ENCODE measurements at places on chromosomes 3 and 15.
A peak's percentile ranks its signal among the peaks of the same experiment; 100 is the strongest.

GRCh38 chr3:30612437-30613132 lies 6.2 kb downstream of the TGFBR2 start:
- DNase-seq: no peak

- no peak for DNase-seq
These were observed 17.3 kb upstream of the RAB11A start for GRCh38 chr15:65851981-65852380.

DNA sequence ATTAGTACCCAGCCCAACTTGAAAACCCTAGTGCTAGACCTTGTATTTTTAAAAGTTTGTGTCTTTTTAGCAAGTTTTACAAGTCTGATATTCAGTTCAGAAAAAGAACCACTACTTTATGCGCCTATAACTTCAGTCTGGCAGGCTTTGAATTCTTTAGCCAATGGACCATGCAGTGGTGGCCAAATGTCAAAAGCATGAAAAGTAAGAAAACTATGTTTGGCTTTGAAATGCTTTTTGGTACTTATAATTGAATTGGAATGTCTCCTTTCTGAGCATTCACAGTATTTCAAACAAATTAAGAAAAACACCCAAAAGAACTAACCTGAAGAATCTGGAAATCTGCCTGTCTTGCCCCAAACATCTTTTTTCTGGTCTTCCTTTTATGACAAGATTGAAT lies 12.8 kb downstream of the WDR48 start:
- peak; percentile 75 for DNase-seq

GRCh38 chr3:39196671-39197356 lies 4.4 kb upstream of the XIRP1 start:
- no peak for DNase-seq

- no peak for DNase-seq
These were observed 61.2 kb downstream of the ADAMTSL3 start for GRCh38 chr15:83714939-83715628.

- DNase-seq: no peak
These were observed 110.8 kb downstream of the ADCY5 start for GRCh38 chr3:123337948-123338619.

DNA sequence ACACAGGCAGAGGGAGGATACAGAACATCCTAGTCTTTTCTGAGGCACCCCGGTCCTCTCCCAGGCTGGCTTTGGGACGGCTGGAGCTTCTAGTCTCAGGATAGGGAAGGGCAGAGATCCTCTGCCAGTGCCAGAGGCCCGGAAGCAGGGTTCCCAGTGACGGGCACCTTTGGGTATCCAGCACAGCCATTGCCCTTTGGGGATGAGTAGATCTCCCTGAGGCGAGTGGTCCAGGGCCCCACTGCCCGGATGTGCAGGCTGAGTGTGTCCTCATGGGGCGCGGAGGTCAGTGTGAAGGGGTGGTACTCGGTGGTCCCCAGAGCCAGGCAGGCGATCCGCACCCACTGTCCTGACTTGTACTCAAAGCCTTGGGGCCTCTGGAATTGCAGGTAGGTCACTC lies 18.3 kb downstream of the DUOX2 start:
- DNase-seq: no peak

GRCh38 chr3:147521646-147522045 lies 112.5 kb downstream of the ZIC1 start:
- peak; percentile 2 for DNase-seq

DNA sequence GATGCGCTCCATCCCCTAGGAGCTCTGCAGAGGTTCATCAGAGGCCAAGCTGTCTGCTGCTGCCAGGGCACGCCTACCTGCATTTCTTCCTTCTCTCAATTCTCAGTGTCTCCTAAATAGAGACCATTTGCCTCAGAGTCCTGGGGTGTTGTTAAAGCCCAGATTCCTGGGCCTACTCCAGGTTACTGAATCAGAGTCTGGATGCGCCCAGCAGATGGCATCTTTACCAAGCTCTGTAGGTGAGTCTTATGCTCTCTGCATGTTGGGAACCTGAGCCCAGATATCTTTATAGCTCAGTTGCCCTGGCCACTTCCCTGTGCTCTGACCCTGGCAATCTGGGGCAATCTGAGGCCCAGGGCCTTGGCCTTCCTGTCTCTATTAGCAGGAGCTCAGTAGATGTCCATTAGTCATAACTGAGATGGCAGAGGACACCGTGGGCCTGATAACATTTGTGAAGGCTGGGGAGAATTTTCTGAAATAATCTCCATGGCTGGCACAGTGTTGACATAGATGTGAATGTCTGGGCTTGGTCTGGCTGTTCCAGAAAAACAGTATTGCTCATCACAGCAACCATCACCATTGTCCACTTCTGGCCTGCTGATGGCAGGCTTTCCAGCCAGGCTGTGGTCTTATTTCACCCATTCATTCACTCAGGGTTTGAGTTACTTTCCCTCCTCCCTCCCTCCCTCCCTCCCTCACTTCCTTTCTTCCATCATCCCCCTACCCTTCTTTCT lies 13.3 kb upstream of the RBP1 start:
- no peak for DNase-seq

DNA sequence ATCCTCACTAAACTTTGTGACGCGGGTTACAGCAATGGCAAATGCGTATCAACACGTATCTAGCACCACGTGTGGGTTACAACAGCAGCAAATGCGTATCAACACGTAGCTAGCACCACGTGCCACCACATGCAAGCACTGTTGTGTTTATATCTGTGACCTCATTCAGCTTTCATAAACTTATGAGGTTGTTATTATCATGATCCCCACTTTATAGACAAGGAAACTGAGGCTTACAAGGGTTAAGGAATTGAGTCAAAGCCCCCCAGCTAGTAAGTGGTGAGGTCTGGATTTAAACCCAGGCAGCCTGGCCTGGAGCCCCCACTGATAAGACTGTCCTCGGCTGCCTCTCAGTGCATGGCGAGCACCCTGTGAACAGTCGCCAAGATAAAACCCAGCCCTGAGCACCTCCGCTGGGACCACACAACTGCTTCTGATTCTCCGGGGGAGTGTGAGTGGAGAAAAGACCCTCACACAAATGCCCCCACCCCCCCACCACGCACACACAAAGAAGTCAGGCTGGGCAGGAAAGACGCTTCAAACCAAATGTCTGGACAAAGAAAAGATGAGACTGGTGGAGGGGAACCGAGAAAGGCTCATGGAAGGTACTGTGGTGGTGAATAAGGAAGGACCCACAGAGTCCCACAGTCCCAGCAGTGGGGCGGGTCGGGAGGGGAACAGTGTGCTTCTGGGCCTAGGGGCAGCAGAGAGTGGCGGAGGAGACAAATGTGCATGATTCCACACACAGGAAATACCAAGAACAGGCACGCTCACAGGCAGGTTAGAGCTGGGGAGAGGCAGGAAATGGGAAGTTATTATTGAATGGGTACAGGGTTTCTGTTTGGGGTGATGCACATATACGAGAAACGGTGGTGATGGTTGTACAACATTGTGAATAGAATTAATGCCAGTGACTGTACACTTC lies 173.4 kb downstream of the XXYLT1 start:
- DNase-seq: no peak

GRCh38 chr15:56207092-56207491 lies 36.6 kb downstream of the RFX7 start:
- no peak for DNase-seq

DNA sequence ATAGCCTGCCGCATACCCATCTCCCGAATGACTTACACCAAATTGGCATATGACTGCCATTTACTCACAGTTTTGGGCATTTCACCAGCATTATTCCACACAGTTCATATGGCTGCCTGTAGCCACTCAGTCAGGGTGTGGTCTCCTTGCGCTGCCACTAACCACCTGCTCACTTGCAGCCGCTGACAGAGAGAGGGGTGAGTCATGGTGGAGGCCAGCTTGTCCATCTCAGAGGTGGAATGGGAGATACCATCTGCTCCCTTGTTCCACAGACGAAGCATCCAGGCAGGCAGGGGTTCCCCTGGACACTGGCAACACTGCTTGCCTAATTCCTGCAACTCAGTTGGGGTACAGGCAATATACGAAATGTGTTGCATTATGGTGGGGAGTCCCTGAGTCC lies 15.6 kb downstream of the CCRL2 start:
- DNase-seq: no peak

- no peak for DNase-seq
These were observed 681 bp downstream of the CHMP2B start for GRCh38 chr3:87227835-87228144.

- no peak for DNase-seq
These were observed 268.9 kb downstream of the UACA start for GRCh38 chr15:70494517-70494851.

- DNase-seq: peak; percentile 19
These were observed 342.2 kb downstream of the GBE1 start for GRCh38 chr3:81419228-81419627.

GRCh38 chr3:18864933-18865731 lies 283.2 kb upstream of the KCNH8 start:
- DNase-seq: no peak

DNA sequence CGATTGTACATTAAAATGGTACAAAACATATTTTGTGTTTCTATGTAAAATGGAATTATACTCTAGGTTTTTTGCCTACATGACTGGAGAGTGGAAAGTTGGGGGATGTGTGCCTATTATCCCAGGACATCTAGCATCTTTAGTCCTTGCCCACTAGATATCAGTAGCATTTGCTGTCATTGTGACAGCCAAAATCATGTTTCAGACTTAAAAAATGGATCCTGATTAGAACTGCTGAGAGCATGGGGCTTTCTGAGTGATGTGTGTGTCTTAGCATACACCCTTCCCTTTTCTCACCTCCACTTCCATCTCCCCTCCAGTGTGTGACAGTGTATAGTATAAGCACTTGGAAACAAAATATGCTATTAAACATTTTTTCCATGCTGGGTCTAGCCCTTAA lies 13.3 kb downstream of the ARMC8 start:
- no peak for DNase-seq

- DNase-seq: peak; percentile 64
These were observed 82.8 kb downstream of the SMAD3 start for GRCh38 chr15:67148196-67148701.

- no peak for DNase-seq
These were observed 22.0 kb downstream of the GPR15 start for GRCh38 chr3:98553753-98554152.

DNA sequence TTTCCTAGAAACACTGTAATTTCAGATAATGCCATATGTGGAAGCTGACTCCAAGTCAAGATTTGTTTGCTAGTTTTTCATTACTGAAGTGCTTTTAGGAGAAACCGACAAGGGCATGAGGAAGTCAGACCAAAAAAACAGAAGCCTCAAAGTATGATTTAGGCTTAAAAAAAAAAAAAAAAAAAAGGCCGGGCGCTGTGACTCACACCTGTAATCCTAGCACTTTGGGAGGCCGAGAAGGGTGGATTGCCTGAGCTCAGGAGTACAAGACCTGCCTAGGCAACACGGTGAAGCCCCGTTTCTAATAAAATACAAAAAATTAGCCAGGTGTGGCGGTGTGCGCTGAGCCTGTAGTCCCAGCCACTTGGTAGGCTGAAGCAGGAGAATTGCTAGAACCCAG lies 11.6 kb downstream of the RPL15 start:
- DNase-seq: peak; percentile 11

DNA sequence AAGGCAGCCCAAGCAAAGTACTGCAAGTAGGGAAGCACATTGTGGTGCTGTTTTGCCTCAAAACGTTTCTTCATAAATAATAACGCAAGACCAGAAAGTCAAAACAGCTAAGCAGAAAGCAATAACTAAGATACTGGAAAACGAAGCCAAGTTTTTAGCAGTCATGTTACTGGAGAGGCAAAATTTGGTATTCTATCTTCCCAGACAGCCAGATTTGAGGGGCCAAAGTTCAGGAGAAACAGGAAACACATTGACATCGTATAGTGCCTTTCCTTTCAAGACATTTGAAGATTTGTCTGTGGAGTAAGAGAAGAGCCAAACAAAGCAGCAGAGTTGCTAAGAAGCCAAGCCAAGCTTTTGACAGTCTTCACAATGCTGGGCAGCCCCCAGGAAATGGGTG lies 843.6 kb upstream of the NECTIN3 start:
- DNase-seq: no peak

DNA sequence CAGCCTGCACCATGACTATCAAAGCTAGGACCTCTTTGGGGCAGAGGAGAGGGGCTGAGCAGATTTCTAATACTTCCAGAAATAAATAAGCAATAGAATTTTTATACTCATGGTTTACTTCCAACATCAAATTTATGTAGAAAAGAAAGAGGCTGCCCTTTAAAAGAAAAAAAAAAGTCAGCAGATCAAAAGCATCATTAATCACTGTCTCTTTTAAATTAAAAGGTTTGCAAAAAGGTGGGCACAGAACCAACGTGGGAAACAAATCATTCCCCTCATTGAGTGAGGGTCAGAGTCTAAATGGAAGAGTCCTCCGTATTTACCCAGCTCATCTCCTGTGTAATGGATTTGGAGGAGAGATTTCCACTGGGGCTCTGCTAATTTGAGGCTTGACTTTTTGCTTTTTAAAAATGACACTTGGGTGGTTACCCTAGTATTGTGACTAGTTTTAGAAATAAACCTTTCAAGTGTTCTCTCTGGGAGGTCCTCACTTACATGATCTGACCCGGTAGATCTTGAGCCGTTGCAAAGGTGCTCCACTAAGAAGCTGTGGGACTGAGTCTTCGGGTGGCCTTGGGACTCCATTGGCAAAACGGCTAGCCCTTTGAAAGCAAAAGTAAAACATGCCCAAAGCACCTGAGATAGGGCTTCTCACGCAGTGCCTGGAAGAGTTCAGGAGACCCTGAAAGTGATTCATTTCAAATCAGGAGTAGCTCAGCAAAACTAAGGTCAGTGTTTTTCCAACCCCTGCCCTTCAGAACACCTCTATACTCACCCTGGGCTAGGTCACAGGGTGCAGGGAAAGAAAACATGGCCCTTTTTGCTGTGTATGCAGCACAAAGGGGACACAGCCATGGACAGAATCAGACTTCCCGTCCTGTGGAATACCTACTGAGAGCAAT lies 320.9 kb downstream of the FOXP1 start:
- DNase-seq: no peak

- DNase-seq: no peak
These were observed 123.3 kb upstream of the CTNNB1 start for GRCh38 chr3:41075975-41076374.

- DNase-seq: peak; percentile 68
These were observed at the start of gene HDGFL3 for GRCh38 chr15:83207660-83208366. Gene HDGFL3 (minus strand): TSS chr15:83207823. CDS start chr15:83207414, 409 bp downstream.

DNA sequence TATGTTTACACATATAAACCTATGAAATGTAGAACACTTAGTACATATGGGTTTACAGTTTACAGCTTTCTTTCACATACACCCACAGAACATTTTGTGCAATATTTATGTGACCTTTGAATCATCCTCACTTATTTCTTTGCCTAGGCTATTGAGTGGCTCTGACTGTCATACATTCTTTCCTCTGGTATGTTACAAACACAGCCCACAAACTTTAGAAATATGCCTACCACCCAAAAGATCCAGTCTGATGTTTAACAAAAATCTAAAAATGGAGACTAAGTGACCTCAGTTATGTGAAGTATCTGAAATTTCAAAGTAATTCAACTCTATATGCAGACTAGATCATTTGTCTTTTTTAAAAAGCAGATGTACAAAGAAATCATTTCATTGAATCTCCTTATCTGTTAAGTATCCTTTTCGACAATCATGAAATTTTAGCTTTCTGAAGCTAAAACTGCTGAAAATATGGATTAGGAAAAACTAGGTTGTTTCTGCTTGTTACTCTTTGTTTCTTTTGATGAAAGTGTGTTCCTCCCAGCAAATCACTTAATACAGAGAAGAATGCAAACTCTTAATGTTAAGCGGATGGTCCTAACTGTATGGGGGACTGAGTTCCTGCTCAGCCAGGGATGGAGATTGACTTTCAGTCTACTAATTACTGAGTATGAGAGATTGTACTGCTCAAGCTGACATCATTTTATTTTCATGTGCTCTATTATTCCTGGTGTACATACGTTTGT lies 27.7 kb downstream of the CCDC54 start:
- DNase-seq: peak; percentile 4

- no peak for DNase-seq
These were observed 7.8 kb downstream of the C3orf18 start for GRCh38 chr3:50559702-50560101.

- peak; percentile 73 for DNase-seq
These were observed 46.3 kb downstream of the GABRG3 start for GRCh38 chr15:27017168-27017809.

Measured in ACHN (cell line).